HL-60 (cell line): ENCODE measurements at places on chromosomes 16 and 17.

- DNase-seq, result peak; percentile 87
Observed at GRCh38 chr16:59042301-59042700, 308.2 kb upstream of the GOT2 start.

DNA sequence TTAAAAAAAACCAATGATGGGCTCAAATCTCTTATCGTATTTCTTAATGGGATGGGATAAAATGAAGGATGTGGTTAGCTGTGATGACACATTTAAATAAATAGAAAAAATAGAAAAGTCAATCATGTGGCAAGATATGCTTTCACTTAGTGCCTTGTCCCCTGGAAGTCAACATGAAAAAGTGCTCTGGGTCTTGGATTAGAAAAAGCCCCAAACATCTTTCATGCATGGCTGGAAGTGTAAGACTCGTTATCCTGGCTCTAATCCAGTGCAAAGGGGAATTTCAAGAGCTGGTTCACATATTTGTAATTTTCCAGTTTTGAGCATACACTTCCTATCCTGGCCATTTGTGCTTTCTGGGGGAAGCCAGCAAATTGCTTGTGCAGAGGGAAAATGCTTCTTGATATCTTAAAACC, 160.9 kb downstream of the MAP2K6 start:
- no peak for DNase-seq

- DNase-seq, result no peak
Observed at GRCh38 chr16:71258372-71258771, 27.9 kb upstream of the HYDIN start.

GRCh38 chr17:58517378-58517927, 3.0 kb upstream of the MTMR4 start:
- DNase-seq, result no peak

GRCh38 chr17:28500712-28501379, 5.3 kb upstream of the FOXN1 start:
- no peak for DNase-seq
